NCI-H748 treated with DMSO at 0.1 percent for 48 hours (cell line): ENCODE measurements at places on chromosomes 7 and 10.

DNA sequence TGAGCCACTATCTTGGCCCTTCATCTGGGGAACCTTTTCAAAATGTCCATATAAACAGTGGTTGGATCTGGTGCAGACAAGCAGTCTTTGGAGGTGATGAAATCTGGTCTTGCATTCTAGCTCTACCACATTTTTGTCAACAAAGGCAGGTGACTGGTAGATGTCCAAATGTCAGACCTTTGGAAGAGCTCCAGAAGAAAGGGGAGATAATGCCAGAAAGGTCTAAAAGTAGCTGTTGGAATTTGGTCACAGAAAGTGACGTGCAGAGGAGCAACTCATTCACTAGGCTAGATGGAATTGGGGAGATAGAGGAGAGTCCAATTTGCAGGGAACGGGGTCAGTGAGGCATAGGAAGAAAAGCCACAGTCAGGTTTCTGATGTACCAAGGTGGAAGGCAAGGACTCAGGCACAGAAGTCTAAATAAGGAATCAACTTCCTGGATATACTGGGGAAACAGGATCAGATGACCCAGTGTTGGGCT is 36.4 kb upstream of the WAC start:
- no peak for DNase-seq

- DNase-seq = no peak
Observed at GRCh38 chr7:118793582-118793981, 569.1 kb downstream of the ANKRD7 start.

- no peak for DNase-seq
Observed at GRCh38 chr7:134985894-134986362, 380 bp upstream of the AGBL3 start.

DNA sequence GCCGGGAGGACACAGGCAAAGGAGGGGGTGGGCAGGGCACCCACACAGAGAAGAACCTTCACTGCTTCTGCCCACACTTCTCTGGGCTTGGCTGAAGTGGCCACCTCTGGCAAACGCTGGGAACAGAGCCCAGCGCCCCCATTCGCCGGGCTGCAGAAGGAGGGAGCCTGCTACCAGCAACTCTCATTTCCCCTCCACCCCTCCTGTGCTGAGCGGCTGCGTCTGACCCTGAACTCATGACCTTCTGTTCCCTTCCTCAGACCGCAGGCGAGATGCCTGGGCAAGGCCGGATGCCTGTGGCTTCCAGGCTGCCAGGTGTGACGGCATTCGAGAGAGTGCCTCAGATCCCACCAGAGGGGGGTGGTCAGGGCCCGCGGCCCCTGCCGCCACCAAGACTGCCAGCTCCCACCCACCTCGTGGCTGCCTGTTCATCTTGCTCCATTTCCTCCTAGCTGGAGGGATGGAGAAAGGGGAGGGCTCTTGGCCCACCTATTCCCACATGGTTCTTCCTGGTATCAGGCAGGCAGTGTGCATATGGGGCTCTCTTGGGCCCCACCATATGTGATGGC is 19.8 kb downstream of the DNAJB12 start:
- DNase-seq = no peak

DNA sequence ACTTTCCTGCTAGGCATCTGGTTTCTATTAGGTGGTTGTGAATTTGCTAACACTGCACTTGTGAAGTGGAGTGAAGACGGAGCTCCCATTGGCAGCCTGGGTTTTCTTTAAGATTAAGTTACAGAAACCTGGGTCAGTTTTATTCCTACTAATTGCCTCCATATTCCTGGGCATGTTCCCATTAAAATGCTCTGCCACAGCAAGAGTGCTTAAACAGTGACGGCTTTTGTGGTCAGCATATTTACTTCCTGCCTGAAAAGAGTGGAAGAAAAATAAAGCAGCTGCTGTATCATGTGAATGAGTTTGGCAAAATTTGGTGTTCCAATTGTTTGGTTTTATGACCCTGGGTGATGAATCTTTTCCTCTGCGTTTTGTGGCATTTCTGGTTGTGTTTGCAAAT is 96.9 kb upstream of the PLXDC2 start:
- DNase-seq = no peak

DNA sequence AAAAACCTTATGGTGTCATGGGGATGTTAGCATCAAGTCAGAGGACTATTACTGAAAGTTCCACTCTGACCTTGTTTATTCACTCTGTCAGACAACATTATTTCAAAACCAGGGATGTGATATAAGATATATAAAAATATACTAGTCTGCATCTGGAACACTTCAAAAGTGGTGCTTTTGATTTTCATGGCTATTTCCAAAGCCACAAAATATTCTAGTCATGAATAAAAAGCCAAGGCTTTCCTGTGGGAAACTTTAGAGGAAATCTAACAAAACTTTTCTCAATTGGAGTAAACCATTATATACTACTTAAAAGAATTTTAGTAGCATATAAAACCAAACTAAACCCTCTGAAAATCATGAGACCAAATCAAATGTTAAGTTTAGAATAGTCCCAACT is 205.2 kb downstream of the TMEM26 start:
- no peak for DNase-seq

- no peak for DNase-seq
Observed at GRCh38 chr10:123868038-123869019, 23.3 kb downstream of the CPXM2 start.

DNA sequence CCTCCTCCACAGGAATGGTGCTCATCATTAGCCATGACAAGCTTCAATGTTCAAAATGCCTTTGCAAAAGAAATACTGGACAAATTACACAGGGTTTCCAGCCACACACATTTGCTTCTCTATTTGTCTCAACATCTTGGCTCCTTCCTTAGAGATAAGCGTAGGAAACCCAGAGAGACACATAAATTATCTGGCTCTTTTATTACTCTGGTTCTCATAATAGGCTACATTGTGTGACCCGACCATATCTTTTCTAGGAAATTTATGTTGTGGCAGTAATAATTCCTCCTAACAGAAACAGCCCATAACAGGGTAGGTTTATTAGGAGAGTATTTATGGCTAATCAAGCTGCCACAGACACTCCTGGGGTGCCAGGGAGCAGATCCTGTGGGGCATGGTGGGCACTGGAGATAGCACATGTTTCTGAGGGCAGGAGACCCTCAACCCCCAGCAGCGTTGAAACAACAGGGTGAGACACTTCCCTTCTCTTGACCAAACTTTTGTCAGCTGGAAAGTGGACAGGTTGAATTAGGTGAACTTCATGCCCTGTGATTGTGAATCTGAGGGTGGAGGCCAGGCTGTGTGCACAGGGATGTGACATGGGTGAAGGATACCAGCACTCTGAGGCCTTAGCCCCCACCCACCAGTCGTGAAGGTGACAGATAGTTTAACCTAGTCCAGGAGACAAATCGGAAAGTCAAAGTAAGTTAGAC is 295.9 kb upstream of the ZNF32 start:
- DNase-seq = no peak

GRCh38 chr7:93044147-93044810 is 73.5 kb downstream of the SAMD9 start:
- DNase-seq = no peak

DNA sequence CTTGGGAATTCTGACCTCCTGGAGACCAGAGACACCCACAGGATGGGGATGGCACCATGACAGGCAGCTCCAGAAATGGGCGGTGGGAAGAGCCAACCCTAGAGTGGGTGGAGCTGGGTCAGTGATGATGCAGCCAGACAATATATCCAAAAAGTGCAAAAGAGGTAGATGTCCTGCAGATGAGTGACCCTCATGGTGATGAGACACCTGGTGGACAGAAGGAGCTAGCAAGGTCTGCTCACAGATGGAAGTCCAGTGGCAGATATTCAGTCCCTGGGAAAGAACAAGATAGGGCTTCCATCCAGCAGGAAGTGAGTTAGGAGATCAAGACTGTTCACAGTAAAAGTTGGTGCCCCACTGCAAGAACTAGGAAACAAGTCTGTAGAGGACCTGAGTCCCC is 19.2 kb upstream of the GRB10 start:
- DNase-seq = no peak
